ENCODE measurements at places on chromosomes 6 and 20.

DNA sequence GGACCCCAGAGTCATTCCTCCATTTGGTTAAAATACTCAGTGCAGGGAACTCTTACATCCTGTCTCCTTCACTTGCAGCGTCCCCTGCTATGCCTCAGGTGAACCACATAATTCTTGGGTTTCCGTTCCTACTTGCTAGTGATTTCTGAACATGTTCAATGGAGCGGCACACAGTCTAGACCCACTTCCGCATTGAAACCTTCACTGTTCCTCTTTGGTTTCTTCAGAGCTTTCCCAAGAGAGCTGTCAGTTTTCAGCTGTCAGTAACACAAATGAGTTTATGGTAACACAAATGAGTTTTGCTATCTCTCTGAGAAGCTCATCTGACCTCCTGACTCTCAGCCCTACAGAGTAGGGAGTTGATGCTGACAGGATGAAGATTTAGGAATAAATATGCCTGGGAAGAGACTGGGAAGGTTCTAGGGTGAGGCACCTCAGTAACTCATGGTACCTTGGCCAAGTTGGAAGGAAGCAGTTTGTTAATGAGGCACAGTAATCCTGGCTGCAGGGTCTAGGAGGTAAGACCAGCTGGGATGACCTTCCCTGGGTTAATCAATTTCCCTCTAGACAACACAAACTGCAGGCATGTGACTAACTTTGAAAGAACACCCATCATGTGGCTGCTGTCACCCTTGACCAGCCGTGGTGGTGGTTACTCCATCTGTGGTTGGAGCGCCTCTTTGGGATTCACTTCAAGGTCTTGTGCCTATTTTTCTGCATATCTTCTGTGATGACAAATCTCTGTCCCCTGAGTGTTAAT, 5.4 kb downstream of the SYS1 start:
- DNase-seq, result peak; percentile 91

DNA sequence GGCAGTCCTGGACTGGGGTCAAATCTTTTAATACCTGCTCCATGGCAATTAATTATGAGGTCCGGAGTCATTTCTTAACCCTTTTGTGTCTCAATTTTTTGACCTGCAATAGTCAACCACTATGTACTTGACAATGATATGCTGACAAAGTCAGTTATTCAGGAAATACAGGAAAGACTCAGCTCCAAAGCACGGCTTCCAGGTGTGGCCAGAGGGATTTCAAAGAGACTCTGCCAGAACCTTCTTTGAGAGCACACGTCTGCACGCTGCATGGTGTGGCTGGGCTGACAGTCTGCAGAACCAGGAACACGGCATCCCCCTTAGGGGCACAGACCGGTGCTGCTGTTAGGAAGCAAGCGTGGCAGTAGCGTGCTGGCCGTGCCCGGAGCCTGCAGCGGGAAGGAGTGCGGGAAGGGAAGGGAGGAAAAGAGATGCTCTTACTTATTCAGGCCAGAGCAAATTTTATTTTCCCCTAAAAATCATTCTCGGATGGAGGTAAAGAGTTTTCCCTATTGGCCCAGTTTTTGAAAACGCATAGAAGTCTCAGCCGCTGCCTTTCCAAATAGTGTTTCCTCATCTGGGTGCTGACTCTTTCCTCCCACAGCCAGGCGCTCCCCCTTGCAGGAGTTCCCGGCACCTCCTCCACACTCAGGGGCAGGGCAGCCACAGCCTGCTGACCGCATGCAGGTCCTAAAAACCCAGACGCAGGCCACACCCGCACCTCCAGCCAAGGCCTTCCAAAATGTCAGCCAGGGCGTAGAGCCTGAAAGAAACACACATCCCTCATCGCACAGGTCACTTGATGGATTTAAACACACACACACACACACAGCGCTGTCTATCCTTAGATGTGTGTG, 187.4 kb upstream of the SNX9 start:
- no peak for DNase-seq

GRCh38 chr6:22435151-22435550, 134.2 kb upstream of the HDGFL1 start:
- no peak for DNase-seq

GRCh38 chr20:17227669-17228623, 1.1 kb downstream of the PCSK2 start:
- DNase-seq, result no peak

GRCh38 chr6:111837641-111838500, 35.4 kb downstream of the FYN start:
- DNase-seq, result no peak

- no peak for DNase-seq
Measured at GRCh38 chr6:28218312-28219248, 6.5 kb upstream of the ZSCAN9 start.

DNA sequence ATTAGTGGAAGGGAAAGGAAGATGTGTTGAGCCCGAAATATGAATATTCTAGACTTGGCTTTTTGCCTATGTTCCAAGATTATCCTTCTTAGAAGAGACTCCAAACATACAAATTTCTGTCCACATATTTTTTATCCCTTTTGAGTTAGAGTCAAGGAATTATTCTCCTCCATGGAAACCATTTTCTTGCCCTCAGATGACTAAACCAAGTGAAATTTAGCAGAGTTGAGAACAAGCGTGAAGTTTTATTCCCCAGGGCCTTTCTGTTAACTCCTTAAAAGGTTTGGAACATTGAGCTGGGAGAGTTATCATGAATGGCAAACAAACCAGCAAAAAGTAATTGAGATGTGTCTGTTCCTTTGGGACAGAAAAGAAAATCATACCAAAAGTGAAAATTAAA, 286.1 kb upstream of the PLCB4 start:
- DNase-seq, result no peak

DNA sequence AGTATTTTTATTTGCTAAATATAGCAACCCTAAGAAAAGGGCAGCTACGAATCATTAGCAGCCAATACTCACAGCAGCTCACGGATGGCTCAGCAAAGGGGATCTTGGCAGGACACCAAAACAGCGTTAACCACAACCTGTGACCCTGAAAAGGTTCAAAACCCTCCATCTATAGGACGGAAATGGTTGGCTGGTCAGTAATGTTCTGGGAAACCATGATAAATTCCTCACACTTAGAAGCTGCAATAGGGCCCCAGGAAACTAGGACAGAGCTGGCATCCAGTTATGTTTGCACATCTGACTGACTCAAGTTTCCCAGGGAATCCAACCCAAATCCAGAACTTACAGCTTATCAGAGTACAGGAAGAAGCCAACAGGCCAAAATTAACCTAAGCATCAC, 30.9 kb upstream of the PTPRT start:
- no peak for DNase-seq

DNA sequence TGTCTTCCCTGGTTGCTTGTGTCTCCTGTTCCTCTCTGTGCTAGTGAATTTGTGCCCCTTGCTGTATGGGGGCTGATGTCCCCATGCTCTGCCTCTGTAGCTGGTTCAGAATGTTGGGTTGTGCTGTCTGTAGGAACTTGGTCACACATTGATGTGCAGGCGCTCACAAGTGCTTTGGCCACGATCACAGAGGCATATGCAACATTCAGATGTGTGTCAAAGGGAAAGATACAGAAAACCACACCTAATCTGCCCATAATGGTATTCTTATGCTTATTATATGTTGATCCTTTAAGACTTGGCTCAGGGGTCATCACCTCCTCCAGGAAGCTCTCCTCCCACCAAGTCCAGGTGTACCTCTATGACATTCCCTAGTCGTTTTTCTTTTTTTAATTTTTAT, 17.1 kb upstream of the DHX35 start:
- no peak for DNase-seq

DNA sequence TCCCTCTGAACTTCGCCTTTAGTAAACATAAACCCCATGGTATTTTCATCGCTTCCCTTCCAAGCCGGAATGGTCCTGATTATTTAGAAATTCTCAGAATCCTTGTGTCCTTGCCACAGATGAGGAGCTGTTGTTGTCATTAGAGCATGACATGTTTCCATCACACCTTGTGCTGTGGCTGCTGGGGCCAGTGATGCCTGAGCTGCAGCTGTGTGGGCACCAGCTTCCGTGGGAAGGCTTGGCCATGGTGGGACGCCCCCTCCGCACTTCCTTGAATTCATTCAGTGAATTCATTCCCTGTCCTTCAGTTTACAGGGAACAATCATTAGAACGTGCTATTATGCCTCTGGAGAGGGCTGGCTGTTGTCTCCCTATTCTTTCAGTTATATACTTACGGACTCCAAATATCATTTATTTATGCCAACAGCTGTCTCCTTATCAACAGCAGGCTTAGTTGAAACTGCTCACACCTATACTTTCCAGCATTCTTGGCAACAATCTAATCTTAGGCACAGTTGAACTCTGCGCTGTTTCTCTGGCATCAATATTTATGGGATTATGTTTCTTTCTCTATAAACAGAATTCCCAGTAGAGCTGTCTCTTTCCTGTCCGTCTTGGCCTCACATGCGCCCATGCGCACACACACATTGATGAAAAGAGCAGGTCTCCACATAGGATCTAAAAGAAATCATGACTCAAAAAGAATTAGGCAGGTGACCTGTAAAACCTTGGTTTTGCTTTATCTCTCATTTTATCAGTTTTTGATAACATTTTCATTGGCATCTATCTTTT, 9.0 kb downstream of the ADGRF1 start:
- DNase-seq, result no peak

GRCh38 chr6:112626468-112627082, 279.4 kb downstream of the RFPL4B start:
- no peak for DNase-seq

GRCh38 chr6:8939615-8940014, 504.3 kb upstream of the SLC35B3 start:
- DNase-seq, result no peak

DNA sequence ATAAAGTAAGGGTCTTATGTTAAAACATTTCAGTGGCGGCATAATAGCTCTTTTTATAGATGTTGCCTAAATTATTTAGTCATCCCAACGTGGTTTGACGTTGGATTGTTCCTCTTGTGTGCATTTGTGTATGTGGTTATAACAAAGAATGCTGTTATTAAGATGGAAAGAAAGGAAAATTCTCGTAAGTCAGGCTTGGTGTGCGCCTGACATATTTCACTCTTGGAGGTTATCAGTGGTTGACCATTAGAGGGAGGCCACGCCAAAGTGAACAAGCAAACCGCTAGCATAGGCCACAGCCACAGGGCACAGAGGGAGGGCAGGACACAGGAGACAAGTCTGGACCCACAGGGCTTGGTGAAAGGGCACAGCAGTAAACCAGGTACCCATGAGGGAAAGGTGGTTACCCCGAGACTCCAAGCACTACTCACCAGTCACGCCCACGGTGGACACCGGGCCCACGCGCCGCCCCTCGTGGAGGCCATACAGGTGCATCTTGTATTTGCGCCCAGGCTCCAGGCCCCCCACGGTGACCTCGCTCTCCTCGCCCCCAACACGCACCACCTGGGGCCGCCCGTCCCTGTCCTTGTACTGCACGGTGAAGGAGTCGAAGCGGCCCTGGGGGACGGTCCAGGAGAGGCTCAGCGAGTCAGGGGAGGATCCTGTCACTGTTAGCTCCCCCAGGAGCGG, 22.9 kb downstream of the CYP21A2 start:
- DNase-seq, result no peak

GRCh38 chr6:121760191-121760590, 324.7 kb downstream of the GJA1 start:
- DNase-seq, result no peak

GRCh38 chr6:159806021-159806458, 6.0 kb downstream of the PNLDC1 start:
- DNase-seq, result no peak

GRCh38 chr6:159008656-159009288, 8.8 kb upstream of the RSPH3 start:
- DNase-seq, result peak; percentile 38

DNA sequence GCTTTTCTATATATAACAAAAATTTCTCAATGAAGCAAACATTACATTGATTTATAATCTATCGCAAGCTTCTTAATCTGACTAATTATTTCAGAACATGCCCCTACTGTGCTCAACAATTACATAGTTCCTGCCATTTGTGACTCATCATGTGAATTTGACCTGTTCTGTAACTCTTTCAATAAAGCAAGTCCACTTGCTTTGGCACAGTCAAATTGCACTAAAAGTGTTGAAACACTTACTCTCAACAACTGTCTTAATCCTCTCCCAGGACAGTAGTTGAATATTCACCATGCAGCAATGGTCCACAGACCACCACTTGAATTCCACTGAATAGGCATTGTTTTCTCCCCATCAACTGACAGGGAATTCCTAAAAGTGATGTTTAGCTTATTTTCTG, 67.7 kb upstream of the SPTLC3 start:
- DNase-seq, result no peak

DNA sequence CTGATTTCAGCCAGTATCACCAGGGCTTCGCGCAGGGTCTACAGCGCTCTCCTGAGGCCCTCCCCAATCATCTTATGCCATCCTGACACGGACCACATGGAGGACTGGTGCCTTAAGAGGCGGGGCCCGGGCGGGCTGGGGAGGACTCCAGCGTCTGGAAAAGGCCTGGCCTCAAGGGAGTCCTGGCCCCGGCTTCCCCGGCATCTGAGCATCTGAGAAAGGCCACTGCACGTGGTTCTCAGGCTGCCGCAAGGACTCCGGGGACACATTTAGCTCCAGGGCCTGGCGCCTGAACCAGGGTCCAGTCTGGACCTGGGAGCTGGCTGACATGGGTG, 21.4 kb downstream of the BHLHE23 start:
- DNase-seq, result no peak

DNA sequence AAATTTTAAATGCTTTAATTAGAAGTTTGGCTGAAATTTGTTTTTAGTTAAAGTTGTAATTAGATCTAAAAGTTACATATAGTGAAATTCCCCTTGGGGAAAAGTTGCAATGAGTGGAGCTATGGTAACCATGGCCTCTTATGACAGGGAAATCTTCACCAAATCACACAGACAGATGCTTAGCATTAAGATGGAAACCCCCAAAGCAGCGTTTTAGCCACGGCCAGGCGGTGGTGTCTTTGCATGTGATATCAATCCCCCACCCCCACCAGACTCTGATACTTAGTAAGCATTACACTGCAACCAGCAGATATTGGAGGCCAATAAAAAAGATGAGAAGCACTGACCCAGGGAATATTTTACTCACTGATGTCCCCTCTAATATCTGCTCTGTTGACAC, 75.7 kb downstream of the REPS1 start:
- DNase-seq, result no peak

DNA sequence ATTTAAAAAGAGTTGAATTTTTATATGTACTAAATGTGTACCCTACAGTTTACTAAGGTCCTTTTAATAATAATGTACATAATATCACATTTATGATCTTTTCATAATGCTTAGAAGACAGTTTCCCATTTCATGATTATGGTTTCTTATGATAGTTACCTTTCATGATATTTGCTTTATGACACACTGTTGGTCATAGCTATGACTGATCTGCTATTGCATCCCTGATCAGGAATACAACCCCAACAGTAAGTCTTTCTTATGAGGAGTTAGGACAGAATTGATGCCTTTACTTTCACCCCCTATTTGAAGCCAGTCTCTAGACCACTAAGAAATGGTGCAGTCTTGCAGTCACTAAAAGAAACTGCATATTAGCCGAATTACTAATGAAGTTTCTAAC, 31.0 kb downstream of the LCA5 start:
- DNase-seq, result no peak

- no peak for DNase-seq
Measured at GRCh38 chr6:129903082-129903481, 42.0 kb upstream of the TMEM244 start.
